ENCODE measurements at places on chromosomes 16 and 17.

DNA sequence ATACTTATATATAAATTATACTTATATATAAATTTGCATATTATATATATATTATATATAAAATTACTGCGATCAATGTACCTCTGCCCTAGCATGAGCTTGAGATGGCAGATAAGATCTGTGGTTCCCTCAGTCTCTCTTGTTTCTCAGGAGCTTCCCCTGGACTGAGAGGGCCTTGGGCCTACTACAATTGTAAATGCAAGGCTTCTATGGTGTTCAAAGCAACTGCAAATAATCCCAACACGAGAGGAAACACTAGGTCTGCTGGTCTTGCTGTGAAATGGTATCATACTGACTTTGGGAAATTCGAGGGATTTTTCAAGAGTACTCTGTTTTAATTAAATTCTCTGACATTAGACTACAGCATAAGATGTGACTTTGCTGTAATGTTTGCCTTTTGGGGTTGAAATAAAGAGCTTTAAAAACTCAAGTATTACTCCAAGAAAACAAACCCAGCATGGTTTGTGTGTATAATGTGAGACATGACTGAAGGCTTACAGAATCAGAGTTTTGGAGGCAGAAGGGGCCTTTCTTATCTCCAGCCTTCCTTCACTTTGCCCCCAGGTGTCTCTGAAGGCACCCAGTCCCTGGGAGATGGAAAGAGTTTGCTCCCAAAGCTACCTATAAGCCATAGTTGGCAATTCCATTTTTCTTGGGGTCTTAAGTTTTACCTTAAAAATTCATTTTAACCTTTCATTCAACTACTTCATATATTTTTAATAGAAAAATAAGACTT lies 24.2 kb downstream of the ACSM1 start:
- DNase-seq = no peak

DNA sequence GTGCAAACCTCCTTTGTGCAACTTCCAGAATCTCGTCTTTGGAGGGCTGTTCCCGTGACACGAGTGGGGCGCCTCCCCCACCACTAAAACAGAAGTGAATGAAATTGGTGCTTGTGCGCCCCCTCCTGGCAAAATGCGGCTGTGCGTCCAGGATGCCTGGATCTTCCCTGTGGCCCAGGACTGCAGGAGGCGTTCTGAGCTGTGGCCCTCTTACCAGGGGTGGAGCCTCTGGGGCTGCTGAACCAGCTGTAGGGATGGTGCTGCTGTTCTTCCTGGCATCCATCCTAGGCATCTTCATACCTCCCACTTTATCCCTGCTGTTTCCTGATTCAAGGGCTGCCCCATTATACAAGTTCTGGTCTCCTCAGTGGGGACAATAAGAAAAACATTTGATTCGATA lies 18.5 kb upstream of the NAGLU start:
- peak; percentile 93 for DNase-seq

- DNase-seq = no peak
These were observed 100.6 kb upstream of the METRNL start for GRCh38 chr17:82978765-82979349.

DNA sequence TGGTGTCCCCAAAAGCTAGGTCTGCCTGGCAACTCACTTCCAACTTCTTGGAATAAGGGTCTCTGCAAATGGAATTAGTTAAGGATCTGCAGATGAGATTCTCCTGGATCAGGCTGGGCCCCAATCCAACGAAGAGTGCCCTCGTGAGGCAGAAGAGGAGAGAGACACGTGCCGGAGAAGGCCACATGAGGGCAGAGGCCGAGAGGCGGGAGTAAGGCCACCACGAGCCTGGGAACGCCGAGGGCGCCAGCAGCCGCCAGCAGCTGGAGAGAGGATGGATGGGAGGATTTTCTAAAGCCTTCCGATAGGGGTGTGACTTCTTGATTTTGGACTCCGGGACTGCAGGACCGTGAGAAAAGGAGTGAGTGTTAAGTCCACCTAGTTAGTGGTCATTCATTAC lies 76.3 kb downstream of the JPH3 start:
- DNase-seq = no peak

DNA sequence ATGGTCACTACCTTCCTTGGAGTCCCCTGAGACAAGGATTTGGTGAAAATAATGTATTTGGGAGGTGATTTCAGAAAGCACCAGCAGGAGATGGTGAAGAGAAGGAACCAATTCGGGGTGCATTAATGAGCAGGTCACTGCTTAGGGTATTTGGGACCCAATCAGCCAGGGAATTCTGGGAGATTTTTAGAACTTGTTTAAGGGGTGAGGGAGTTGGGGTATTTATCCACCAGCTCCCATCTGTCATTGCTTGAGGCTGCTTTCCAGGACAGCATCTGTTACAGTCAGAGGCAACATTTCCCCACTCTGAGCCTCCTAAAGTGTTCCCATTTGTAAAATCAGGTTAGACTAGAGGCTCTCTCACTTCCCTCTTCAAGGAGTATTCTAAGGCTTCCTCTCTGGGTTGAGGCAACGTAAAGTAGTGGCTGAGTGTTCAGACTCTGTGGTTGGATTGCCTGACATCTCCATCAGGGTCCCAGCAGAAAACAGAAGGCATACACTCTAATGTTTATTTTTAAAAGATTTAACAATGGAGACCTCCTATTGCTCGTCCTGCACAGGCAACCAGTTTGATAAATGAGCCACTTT lies 60.9 kb downstream of the CLEC19A start:
- DNase-seq = no peak

DNA sequence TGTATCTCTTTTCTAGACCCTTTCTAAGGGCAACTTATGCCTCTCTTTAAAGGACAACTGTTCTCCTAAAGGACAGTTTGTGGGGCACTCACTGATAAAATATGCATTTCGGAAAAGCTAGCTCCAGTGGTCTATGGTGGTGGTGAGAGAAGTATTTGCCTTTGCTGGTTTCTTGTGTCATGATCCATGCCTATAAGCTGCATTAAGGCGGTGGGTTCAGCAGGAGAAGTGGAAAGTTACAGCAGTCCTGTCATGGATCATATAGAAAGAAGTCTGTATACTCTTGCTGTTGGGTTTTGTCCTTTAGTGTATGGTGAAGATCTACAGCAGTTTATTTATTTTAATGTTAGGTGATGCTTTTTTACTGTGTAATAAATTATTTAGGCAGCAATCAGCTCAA lies 563.9 kb upstream of the PSMD7 start:
- no peak for DNase-seq

DNA sequence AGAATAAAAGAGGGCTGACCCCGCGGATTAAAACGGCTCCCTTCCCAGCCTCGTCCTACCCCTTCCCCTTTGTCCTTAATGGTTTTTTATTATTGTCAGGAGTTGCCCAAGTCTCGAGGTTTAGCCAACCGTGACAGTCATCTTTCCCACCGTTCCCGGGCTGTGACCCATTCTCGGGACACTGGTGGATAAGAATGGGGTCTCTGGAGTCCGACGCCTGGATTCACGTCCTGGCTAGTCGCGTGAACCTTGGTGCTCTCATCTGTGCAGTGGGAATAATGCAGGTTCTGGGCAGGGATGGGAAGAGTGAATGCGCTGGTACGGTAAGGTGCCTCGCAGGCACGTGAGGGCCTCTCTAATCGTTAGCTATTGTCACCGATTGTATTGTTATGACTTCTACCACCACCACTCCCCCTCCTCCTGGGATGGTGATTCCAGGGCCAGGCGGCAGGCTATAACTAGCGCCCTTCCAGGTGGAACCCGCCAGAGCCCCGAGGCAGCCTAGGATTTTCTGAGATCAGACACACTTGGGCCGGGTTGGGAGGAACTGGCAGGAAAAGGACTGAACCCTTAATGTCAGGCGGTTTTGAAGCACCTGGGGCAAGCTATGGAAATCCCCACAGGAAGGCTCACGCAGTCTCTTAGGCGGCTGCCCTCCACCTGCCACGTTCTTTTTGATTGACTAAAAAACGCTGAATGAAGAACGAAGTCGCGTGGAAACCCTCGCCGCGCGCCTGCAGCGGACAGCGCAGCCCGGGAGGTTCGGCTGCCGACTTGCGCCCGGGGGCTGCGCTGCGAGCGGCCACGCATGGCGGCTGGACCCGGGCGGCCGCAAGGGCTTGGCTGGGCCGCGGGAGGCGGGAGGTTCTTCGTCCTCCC lies 2.7 kb downstream of the HS3ST3B1 start:
- DNase-seq = peak; percentile 43

- DNase-seq = no peak
These were observed 19.9 kb downstream of the ARL4D start for GRCh38 chr17:43418441-43419374.

GRCh38 chr16:12735805-12736204 lies 67.9 kb downstream of the CPPED1 start:
- no peak for DNase-seq

GRCh38 chr16:19884611-19885450 lies at the start of gene GPRC5B:
Gene GPRC5B, minus strand, starts transcription at chr16:19884848. Its CDS starts 12,003 bp downstream, at chr16:19872845.
- DNase-seq = peak; percentile 46

DNA sequence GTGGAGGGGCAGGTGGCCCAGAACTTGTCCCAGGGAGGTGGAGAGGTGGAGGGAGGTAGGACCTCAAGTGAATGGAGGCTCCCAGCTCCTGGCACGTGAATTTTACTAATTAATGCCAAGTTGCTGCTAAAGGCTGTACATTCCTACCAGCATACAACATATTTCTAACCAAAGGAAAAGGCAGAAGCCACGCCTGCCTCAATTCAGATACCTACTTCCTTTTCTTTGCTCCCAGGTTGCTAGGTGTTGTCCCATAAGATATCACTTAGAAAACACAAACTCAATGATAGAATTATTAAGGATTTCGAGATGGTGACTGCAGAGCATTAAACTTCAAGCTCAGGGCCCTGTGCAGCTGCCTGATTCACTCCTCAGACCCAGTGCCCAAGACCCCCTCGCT lies 20.5 kb upstream of the SMPD3 start:
- DNase-seq = no peak

DNA sequence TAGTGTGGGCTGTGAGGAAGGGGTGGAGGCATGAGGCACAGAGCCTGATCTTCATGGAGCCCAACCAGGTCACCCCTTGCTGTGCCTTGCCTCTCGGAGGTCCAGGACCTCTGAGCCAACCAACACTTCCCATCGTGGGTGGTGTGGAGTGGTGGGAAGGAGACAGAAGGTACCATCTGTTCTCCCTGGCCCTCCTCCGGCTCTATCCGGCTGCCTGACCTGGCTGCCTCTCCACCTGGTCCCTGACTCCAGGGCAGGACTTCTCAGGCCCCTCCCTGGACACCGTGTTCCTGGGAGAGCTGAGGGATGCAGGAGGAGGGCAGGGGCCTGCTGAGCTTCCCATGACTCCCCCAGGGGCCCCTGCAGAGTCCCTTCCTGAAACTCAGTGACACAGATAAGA lies 3.9 kb downstream of the PDK2 start:
- no peak for DNase-seq

- DNase-seq = no peak
These were observed 231.2 kb downstream of the PRKCA start for GRCh38 chr17:66533572-66533971.

DNA sequence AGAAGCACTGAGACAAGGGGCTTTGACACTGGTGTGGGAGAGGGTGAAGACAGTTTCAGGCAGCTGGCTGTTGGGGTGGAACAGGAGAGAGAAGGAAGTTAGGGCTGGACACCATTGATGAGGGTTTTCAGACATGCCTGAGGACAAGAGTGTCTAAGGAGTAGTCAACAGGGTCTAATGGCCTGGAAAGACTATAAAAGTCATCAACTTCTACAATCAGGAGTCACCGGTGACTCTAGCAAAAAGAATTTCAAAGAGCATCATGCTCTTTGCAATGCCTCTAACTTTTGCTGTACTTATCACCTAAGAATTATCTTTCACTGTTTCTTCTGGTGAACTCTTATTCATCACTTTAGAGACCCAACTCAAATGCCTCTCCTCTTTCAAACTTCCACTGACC lies 213.9 kb downstream of the C16orf78 start:
- DNase-seq = no peak

DNA sequence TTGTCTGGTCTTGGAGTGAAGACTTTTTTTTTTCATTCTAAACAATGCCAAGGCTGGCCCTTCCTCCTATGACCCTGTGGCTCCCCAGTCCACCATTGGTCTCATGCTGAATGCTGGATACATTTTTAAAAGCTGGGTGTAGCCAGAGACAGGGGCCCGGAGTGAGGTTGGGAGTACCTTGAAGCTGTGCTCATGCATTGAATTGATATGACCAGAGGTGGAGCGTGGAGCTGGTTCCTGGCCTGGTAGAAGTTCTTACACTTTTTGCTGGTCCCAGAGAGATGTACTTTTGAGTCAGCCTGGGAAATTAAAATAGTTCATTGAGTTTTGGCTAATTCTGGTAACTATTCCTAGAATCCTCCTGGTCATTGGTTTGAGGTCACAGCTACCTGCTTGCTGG lies 83.6 kb downstream of the CMIP start:
- no peak for DNase-seq

- DNase-seq = no peak
These were observed 83.1 kb upstream of the IRX6 start for GRCh38 chr16:55240888-55241287.

DNA sequence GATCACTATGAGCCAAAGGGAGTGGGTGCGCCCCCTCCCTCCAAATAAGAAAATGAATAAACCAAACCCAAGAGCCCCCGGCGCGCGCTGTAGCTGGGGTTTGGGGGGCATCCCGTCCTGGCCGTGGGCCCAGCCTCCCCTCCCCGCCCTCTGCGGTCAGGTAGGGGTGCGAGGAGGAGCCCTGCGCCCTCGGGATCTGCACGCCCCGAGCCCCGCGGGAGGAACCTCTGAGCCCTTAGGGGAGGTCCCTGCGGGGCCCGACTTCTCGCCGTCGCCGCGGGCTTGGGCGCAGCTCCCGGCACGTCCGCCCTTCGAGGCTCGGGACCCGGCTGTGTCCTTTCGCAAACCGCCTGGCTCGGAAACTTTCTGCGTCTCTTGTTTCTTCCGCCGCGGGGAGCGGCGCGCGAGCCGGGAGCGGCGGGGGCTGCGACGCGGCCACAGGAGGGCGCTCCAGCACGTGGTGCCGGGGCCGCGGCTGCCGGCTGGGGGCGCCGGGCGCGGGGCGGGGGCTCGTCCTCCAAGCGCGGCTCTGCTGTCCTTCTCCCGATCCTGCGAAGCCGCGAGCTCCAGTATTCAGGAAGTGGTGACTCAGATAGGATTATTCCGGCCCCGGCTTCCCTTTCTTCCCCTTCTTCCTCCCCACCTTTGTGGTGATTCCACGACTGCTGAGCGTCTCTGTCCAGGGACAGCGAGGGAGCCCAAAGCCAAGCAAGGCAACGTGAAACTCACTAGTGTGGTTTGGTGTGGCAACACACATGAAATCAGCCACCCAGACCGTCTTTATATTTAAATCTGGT lies 1.6 kb downstream of the PITPNC1 start:
- peak; percentile 84 for DNase-seq

DNA sequence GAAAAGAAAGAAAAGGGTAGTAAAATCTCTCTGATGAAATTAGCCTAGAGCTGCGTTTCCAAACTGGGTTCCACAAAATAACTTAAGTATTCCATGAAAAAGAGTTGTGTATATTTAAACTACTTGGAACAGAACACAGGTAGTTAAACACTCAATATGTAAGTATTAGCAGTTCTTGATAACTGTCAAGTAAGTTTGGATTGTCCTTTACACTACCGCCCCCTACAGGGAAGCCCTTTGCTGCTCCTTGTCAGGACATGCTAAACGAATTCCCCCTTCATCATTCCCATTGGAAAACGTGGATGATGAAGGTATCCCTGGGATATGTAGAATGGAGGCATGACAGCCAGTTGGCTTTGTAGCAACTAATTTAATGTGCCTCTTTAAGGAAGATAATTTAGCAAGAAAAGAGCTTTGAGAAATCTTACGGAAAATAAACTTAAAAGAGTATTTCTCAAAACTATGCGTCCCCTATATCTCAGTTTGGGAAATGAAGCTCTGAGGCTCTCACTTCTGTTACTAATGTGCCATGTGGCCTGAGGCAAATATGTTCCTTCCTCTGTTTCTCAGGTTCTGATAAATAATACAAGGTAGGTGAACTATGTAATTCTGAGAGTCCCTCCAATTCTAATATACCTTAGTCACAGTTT lies 18.8 kb downstream of the NCBP3 start:
- DNase-seq = peak; percentile 81
